ENCODE measurements at places on chromosomes 6 and 20.

DNA sequence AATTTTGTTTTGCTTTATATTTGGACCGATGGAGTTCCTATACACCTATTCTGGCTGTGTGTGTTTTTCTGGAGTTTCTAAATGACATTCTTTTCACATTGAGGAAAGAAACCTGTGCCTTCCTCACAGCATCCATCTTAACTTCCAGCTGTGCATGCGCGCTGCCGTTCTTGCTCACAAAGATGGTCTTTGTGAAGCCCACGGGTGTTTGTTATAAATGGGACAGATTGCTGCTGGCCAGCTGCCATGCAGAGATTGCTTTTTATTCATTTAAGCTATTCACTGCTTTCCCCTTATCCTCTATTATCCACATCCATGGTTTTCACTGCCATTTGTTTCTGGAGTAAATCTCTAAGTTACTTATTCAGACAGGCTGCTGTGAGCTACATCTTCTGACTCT, 54.2 kb downstream of the SYNDIG1 start:
- DNase-seq, result no peak

GRCh38 chr20:10347086-10347880, 86.7 kb downstream of the MKKS start:
- DNase-seq, result peak; percentile 10

- no peak for DNase-seq
Measured at GRCh38 chr20:62477669-62478455, 2.1 kb upstream of the GATA5 start.

GRCh38 chr6:143529095-143529494, 17.6 kb upstream of the FUCA2 start:
- no peak for DNase-seq

DNA sequence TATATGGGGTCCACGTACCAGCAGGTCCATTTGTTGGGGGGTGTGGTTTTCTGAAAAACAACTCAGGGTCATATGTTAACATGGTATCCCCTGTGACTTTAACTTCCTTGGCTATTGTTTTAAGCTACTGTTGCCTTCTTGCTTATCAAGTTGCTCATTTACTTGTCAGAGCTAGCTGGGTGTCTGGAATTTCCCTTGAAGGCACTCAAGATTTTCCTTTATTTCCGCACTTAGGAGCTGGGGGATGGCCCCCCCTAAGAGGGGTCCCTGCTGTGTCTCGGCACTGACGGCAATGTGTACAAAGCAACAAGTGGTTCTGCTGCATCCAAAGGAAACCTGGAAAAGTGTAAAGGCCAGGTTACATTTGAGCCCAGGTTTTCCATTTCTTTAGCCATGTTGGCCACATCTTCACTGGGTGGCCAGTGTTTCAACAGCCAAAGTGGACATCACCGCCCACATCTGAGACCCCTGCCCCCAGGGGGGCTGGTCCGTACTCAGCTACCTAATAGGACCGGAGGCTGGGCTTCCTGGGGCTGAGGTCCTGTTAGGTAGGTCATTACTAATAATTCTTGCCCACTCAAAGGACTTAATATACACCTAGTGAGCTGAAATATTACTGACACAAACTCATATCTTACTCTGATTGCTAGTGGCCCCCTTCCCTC, 24.8 kb upstream of the SYNDIG1 start:
- DNase-seq, result no peak

DNA sequence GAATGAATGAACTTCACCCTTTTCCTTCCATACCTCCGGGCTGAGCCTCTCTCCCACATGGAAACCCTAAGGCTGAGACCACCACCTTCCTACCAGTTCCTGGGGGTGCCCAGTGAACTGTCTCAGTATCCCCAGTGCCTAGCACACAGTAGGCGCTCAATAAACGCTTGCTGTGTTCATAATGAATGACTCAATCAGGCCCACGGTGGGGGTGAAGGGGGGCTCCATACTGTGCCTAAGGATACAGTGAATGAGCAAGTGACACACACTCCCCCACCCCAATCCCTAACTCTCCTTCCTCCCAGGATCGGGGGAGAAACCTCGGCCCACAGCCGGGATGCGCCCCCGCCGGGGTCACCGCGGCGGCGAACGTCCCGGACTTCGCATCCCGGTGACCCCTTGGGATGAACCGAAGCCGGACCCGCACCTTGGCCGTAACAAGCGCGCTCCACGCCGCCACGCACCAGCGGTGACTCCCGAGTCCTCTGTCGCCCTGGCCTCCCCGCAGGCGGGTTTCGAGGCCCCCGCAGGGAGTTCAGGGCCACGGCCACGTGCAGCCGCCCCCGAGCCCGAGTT, 592 bp downstream of the KCNG1 start:
- no peak for DNase-seq

- peak; percentile 97 for DNase-seq
Measured at GRCh38 chr6:139334806-139335446, 39.5 kb downstream of the CITED2 start.

DNA sequence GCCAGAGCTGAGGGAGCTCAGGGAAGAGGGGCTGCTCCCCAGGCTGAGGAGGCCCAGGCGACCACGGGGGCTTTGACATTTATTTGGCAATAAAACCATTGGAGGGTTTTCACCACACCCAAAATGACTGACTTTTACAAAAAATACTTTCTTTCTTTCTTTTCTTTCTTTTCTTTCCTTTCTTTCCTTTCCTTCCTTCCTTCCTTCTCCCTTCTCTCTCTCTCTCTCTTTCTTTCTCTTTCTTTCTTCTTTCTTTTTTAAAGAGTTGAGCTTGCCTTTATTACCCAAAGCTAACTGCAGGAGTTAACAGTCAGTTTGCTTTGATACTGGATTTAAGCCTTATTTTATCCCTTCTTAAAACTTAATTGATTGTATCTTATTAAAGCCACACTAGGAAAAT, 17.2 kb downstream of the SNX9 start:
- no peak for DNase-seq

DNA sequence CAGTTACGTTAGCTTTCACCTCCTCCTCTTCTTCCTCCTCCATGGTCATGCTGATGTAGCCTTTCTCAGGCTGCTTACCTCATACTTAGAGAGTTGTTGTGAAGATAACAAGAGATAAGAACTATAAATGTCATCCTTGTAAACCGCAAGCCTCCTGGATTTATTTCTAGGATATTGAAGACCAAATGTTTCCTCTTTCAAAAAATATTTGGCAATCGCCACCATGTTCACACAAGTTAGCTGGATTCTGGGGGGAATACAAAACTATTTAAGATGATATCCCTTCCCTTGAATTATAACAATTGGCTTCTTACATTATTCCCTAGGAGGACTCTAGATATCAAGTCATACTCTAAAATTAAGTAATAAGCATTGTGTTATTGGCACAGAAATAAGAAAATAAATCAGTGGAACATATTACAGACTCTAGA, 99.8 kb upstream of the PLEKHG1 start:
- peak; percentile 51 for DNase-seq

GRCh38 chr6:74853991-74854390, 351.9 kb downstream of the COL12A1 start:
- DNase-seq, result no peak

DNA sequence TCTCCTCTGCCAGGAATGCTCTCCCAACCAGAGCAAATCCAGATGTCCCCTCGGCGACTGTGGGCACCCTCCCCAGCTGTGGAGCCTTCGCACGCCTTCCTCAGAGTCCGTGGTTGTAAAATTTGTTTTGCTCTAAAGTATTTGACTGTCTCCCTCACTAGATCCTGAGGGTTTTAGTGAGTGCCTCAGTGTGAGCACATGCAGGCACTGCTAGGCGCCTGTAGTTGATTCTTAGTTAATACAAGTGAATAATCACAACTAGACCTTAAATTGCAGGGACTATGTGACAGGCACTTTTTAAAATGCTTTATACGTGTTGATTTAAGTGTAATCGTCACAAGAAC, 680 bp upstream of the MTCH1 start:
- no peak for DNase-seq

DNA sequence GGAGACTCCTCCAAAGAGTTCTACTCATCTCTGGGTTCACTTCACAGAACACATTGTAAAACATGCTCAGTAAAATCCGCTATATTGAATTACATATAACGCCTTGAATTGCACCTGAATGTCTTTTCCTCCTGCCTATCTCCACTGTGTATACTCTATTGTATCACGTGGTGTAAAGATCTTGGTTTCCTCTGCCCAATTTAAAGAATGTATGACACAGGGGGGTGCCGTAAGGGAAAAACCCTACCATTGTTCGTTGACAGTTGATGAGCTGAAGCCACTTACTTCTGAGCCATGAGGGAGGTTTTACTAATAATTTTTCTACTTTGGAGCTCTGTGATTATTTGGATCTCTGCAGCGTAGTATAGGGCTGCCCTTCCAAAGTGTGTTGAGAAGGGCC, 6.0 kb downstream of the ASF1A start:
- DNase-seq, result no peak

GRCh38 chr6:72653026-72653425, 31.2 kb downstream of the KCNQ5 start:
- DNase-seq, result no peak

Measured in fibroblast of pulmonary artery (primary cell).